ENCODE measurements at places on chromosomes 11 and 22. TPM values are rescaled to one million over a fixed set of nuclear protein-coding genes. Genes with fewer than 3 reads are reported as not detected.

Gene MUC5AC
- not detected for polyA plus RNA-seq

Gene BUD13
- 17.7 TPM for polyA plus RNA-seq

- DNase-seq: peak; percentile 78
Observed at GRCh38 chr22:24482575-24482974, 12.6 kb upstream of the UPB1 start.

DNA sequence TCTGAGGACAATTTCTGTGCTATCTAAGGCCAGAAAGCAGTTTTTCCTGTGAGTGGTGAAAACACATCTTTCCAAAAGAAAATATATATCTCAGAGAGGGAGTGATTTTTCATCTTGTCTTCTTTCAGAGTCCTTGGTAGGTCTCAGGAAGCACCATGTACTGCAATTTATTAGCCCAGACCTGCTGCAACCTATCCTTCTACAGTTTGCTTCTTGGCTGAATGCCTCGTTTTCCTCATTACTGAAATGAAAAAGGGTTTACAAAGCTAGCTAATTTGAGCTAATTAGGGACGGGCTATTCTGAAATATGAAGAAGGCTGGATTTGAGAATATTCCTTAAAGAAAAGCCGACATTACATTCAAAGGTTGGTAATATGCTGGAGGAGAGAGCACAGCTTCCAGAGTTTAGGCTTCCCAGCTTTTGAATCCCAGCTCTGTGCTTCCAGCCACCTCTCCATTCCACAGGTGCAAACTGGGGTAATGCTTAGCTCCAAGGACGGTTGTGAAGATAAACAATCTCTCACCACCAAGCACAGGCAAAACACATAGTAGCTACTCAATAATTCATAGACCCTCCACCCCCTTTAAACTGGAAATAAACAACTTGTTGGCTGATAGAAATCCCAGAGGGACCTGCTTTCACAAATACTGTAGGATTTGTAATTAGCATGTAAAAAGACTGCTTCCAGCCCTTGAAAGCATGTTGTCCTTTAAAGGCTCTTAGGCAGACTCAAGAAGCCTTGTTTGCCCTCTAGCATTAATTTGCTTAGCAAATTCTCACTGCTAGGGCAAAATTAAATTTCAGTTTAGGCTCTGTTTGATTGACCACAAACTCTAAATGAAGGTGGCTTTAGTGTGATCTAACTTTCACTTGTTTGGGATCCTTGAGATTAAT lies 24.5 kb upstream of the SESN3 start:
- no peak for DNase-seq

GRCh38 chr22:27433585-27434190 lies 367.9 kb downstream of the MN1 start:
- DNase-seq: no peak

- DNase-seq: no peak
Observed at GRCh38 chr22:47016631-47017030, 254.2 kb downstream of the TBC1D22A start.

DNA sequence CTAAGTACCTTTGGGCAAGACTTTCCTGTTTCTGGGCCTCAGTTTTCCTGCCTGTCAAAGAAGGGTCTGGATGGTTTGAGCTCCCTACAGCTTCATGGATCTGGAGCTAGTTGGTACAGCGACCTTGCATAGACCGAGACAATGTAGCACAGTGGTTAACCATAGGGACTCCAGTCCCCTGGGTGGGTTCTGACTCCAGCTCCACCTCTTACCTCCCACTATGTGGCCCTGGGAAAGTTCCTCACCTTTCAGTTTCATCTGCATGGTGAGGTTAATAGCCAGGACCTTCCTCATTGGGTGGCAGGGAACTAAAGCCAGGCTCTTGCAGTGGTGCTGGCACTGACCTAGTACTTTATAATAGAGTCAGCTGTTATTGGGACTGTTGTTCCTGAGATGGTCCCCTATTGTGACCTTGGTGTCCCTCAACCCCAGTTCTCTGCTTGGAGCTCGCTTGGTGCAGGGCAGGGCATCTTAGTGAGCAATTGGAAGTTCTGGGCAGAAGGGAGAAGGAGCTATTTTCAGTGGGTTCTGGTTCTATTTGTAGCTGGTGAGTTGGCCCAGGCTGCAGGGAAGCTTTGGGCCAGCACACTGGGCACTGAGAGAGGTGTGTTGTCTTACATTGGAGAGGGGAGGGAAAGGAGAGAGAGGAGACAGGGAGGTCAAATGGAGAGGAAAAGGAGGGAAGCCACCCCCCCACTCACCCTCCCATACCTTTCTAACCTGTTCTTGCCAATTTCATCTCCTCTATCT lies 10.7 kb upstream of the MTMR3 start:
- DNase-seq: no peak

- DNase-seq: no peak
Observed at GRCh38 chr11:123069908-123070821, 8.2 kb upstream of the HSPA8 start.
